Stimulated activated CD8-positive, alpha-beta memory T cell treated with anti-CD3 and anti-CD28 coated beads, Interleukin-4, amount 100 ng/mL, for 1 hour (primary cell): ENCODE measurements at places on chromosomes 5 and 9.

GRCh38 chr5:173175523-173175922 is 31.2 kb downstream of the BNIP1 start:
- DNase-seq: no peak

DNA sequence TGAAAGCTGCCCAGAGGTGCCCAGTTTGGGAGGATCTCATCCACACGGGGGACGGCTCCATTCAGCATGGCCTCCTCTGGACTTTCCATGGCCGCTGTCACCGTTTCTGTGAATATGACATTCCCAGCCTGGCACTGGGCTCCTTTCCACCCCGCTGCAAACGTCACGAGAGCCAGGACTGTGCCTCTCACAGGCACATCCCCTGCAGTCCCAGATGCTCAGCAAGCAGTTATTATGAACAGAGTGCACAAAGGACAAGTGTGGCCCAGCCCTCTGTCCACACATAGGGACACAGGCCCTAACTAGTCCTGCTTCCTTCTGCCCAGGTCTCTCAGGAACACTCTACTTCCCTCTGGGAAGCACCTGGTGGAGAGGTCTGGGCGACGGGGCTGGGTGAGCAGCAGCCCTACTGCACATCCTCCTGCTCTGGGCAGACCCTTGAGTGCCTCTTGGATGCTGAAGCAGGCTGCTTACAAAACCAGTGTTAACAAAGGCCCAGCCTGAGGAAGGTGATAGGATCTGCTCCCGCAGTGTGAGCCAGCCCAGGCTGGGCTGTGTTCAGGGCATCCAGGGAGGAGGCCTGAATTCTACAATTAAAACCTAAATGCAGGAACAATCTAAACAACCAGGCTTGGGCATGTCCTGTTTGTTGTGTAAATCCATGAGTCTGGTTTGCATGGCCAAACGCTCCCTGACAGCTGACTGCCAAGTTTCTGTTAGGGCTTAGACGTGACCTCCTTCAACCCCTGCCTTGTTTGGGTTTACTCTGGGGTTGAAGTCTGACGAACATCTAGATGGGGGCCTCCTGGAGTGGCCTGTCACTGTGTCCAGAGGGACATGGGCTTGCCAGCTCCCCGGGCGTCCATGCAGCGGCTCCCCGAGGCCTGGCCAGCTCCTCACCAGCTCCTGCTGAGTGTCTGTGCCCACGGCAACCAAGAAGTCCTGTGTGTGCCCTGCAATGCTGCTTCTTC is 269.8 kb downstream of the GADD45G start:
- DNase-seq: no peak

GRCh38 chr5:100746730-100747129 is 156.4 kb downstream of the ST8SIA4 start:
- no peak for DNase-seq

DNA sequence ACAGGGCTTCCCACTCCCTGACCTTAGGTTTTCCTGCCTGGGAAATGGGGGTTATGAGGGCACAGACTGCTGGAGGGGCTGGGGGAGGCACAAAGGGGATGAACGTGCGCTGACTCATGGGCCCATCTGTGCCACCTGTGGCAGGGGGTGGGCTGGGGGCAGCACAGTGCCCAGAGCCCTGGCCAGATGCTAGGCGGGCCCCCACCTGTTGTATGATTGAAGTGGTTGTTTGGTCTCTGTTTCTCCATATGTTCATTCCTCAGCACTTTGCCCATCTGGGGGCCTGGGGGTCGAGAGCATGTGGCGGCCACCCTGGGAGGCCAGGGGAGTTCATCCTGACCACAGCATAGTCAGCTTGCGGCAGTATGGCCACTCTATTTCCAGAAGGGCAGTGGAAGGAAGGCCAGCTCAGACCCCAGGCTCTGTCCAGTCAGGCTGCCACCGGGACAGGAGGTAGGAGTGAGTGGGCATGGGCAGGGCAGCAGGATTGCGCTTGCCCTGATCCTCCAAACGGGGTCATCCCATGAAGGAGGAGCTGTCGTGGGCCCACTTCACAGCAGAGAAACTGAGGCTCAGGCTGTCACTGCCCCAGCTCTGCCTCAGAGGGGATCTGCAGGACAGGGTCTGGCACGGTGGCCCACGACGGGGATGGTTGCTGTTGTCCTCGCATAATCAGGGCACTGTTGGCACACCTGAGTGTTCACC is 841 bp upstream of the NINJ1 start:
- DNase-seq: no peak

- no peak for DNase-seq
Measured at GRCh38 chr9:2192356-2192979, 177.3 kb downstream of the SMARCA2 start.

- no peak for DNase-seq
Measured at GRCh38 chr9:115520646-115521045, 402.7 kb upstream of the TNC start.

DNA sequence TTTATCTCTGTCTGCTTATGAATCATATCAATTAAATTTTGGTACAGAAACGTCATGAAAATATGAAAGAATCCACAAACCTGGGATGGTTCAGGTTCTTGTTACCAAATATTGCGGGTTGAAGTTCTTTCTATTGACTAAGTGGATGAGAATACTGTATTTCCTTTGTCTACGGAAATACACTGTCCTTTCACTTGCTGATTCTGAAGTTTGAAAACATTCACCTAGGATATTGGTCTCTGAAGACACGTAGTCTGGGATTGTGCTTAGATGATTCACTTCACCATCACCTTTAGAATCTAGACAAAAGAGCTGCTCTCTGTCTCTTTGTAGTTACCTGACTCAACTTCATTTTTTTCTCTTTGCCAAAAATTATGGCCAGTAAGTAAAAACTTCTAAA is 222.4 kb downstream of the FBN2 start:
- no peak for DNase-seq

DNA sequence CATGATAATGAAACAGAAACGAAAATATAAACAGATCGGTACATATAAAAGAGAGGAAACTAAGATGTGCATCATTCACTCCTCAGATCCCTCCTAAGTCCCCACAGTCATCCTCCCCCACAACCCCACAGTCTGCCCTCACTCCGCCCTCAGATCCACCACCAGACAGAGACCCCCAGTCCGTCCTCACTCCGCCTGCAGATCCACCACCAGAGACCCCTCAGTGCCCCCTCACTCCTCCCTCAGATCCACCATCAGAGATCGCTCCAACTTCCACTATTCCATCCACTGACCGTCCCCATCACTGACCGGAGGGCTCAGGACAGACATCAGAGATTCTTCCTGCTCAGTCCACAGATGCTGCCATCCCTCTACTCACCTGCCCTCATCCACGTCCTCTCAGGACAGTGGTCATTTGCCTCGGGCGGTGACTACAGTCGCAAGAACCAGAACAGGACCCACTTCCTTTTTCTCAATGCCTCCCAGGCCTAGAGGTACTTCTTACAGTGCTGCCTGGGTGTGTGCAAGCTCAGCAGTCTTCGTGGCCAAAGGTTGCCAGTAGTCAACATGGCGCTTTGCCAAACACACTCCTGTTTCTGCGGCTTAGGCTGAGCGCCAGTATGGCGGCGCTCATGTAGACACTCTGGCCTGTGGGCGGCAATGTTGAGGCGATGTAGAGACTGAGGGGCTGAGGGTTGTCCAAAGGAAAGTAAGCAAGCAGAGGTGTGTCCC is 8.3 kb upstream of the SPATA31C1 start:
- DNase-seq: no peak

DNA sequence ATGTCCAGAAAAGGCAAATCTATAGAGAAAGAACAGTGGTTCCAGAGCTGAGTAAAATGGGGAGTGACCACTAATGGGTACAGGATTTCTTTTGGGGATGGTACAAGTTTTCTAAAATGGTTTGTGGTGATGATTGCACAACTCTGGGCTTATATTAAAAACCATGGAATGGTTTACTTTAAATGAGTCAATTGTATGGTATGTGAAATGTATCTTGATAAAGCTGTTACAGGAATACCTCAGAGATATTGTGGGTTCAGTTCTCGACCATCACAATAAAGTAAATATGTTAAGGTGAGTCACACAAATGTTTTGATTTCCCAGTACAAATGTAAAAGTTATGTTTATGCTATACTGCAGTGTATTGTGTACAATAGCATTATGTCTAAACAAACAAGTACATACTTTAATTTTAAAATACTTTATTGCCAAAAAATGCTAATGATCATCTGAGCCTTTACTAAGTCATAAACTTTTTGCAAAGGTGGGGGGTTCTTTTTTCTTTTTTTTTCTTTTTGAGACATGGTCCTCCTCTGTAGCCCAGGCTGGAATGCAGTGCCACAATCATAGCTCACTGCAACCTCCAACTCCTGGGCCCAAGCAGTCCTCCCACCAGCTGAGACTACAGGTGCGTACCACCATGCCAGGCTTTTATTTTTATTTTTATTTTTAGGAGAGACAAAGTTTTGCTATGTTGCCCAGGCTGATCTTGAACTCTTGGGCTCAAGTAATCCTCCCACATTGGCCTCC is 65.9 kb downstream of the SHOC1 start:
- no peak for DNase-seq

GRCh38 chr5:171166766-171167165 is 142.3 kb upstream of the TLX3 start:
- DNase-seq: no peak

DNA sequence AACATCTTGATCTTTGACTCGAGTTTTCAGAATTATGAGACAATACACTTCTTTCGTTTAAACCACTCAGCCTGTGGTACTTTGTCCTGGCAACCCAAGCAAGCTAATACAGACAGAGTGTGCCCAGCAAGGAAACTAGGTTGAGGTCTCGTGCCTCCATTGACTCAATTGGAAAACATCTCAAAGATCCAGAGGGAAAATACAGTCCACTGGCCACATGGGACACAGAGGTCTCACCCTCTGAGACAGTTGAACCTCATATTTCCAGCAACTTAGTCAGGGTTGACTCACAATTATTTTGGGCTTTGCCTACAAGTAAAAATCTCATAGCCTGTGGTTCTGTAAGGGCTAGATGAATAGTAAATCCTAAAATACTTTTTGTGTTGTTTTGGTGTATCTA is 631.5 kb downstream of the MTRR start:
- no peak for DNase-seq

GRCh38 chr9:38318759-38319495 is 73.6 kb upstream of the ALDH1B1 start:
- DNase-seq: no peak

- no peak for DNase-seq
Measured at GRCh38 chr9:133584559-133585476, 24.4 kb downstream of the FAM163B start.

- DNase-seq: no peak
Measured at GRCh38 chr9:27792971-27793689, 219.8 kb upstream of the C9orf72 start.

- no peak for DNase-seq
Measured at GRCh38 chr5:14469551-14470377, 111.8 kb upstream of the OTULINL start.

GRCh38 chr5:61281686-61282085 is 50.4 kb upstream of the ZSWIM6 start:
- no peak for DNase-seq

GRCh38 chr9:133661846-133662540 is 25.8 kb downstream of the DBH start:
- no peak for DNase-seq

DNA sequence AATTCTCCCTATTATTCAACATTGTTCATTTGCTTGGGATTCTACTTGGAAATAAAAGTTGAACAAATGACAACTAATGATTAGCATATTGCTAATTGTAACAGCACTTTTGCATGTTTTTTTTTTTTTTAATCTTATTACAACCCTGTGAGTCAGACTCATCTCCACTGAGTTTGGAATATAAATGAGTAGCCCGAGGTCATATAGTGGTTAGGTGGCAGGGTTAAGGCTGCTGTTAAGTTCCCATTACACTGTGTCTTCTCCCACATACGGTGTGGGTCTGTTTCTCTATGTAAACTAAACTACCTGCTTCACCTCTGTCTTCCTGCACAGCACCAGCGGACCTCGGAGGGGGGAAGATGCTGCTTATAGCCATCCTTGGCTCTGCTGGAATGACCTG is 92.4 kb downstream of the EQTN start:
- no peak for DNase-seq
